Activated T-cell treated with anti-CD3 and anti-CD28 coated beads for 24 hours (primary cell): ENCODE measurements at places on chromosomes 16 and 17.

DNA sequence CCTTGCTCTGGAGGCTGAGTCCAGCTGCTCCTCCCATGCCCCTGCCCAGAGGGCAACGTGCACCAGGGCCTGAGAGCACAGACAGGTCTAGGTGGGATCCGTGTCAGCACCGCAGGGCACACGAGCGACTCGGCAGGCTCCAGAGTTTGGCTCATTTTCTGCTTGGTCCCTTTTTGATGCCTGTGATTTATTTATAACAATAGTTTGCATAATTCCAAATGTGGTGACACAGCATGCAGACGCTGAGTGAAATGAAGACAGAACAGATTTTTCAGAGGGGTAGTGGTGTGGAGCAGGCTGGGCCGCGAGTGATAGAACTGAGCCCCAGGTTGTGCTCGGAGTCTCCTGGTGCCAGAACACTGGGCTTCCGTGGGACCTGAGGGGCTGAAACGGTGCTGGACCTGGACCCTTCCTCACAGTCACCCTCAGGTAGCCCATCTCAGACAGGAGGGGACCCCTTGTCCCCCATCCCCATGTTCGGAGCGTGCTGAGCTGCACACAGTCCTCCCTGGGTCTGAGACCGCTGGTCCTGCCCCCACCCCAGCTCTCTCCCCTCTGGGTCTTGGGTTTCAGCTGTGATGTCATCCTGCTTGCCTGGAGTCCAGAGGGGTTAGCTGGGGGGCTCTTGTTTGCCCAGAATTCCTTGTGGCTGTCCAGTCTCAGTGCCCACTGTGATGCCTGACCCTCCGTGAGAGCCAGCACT is 95.9 kb downstream of the METRNL start:
- DNase-seq, result no peak

DNA sequence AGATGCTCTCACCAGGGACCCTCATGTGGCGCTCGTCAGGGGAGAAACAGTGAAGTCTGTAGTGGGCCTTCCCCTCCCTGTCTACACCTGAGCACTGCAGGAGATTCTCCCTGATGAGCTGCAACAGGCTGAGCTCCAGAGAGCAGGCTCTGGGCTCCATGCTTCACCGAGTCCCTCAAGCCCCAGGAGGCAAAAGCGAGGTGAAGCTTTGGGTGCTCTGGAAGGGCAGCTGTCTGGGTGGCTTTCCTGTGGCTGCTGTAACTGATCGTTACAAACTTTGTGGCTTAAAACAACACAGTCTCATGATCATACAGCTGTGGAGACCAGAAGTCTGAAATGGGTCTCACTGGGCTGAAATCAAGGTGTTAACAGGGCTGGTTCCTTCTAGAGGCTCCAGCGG is 12.1 kb upstream of the CD300LD start:
- DNase-seq, result no peak

DNA sequence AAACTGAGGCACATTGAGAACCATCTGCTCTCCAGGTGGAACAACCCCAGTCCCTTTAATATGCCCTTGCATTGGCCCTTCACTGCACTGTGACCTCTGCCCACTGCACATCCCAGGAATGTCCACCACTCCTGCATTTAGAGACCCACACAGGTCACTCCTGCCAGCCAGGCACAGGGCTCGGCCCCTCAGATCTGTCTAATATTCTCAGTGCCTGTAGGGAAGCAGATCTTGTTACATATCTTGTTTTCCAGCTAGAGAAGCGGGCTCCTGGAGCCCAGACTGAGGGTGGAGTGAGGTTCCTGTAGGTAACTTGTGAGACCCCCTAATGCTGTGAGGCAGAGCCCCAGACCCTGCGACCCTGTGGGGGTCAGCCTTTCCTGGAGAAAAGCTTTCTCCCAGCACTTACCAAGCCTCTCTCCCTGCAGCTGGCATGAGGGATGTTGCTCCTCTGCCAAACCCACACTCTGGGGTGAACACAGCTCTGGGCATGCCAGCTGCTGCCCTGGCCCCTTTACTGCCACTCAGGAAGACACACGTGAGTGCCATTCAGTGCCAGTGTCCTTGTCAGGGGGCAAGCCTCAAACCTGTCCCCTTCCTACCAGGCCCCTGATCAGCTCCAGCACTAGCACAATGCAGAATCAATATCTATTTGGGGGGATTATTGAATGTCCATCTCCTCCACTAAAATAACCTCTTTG is 40.3 kb upstream of the CRHR1 start:
- no peak for DNase-seq

GRCh38 chr17:40916366-40916765 is 21.1 kb downstream of the KRT23 start:
- DNase-seq, result no peak

GRCh38 chr17:73304971-73305812 is 6.6 kb downstream of the CDC42EP4 start:
- DNase-seq, result no peak

DNA sequence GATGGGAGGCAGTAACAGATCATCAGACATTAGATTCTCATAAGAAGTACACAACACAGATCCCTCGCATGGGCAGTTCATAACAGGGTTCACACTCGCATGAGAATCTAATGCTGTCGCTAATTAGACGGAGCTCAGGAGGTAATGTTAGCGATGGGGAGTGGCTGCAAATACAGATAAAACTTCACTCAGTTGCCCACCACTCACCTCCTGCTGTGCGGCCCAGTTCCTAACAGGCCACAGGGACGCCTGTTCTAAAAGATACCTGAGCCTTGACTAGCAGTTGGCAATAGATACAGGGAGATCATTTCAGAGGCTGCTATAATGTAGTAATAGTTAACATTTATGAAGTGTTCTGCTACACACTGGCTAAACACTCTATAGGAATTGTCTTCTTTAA is 4.9 kb downstream of the PTRH2 start:
- no peak for DNase-seq

DNA sequence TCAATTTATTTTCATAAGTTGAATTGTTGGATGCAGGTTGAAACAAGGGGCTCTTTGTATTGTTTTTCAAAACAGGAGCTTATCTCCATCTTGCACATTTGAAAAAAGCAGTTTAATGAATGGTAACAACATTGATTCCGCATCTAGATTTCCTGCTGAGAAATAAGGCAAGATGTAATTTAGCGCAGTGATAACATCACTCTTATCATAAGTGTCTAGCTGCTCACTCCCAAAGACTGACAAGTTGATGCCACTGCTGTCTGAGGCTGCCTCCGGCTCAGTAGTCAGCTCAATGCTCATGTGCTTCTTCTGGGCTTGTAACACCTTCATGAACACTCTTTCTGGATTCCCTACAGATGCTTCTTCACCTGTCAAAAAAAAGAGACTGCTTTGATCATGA is 92.4 kb downstream of the KPNA2 start:
- no peak for DNase-seq

GRCh38 chr16:49704586-49705155 is 151.2 kb downstream of the ZNF423 start:
- DNase-seq, result no peak

GRCh38 chr17:29096094-29096493 is 53.2 kb downstream of the PIPOX start:
- no peak for DNase-seq

GRCh38 chr17:77738751-77739531 is 219.6 kb upstream of the TNRC6C start:
- no peak for DNase-seq

GRCh38 chr17:12536021-12536420 is 129.7 kb upstream of the MYOCD start:
- no peak for DNase-seq

- DNase-seq, result no peak
Measured at GRCh38 chr16:23941963-23942564, 106.3 kb downstream of the PRKCB start.

GRCh38 chr16:84281074-84281473 is 13.6 kb upstream of the WFDC1 start:
- DNase-seq, result no peak

GRCh38 chr17:40617678-40618240 is 29.9 kb downstream of the SMARCE1 start:
- DNase-seq, result no peak

GRCh38 chr16:68367030-68367429 is 56.2 kb downstream of the PRMT7 start:
- peak; percentile 16 for DNase-seq

DNA sequence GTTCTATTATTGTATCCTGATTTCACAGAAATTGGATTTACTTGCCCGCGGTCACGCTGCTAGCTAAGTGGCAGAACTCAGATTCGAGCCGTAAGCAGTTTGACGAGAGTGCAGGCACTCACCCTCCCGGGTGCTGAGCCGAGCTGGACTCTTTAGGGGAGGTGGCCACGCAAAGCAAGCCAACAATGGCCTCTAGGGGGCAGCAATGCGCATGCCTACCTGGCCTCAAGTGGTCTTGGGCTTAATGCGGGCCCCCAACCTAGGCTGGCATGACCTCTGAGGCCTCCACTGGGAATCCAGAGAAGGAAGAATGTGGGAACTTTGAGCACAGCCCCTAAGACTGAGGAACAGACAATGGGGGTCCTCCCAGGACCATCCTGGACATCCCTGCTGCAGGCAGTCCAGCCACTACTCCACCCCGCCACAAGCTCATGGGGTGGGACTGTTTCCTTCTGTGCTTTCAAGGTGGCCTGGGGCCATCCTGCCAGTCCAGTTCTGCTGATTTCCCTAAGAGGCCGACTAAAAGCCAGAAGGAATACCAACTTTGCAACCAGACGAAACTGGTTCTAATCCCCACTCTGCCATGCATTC is 276.5 kb downstream of the XYLT1 start:
- peak; percentile 37 for DNase-seq

DNA sequence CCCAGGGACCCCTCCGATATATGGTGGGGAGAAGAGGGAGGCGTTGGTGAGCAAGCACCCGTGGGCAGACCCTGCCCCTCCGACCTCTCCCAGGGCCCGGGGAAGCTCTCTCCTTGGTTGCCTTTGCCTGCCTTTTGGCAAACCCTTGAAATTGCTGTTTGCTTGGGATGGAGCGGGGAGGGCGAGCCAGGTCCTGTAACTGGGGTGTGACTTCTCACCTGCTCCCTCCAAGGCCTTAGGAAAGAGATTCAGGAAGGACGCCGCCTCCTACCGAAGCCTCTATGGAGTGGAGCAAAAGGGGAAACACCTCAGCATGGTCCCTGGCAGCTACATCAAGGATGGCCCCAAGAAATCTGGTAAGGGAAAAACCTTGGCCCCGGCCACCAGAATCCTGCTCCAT is 4.6 kb downstream of the C16orf78 start:
- DNase-seq, result no peak

DNA sequence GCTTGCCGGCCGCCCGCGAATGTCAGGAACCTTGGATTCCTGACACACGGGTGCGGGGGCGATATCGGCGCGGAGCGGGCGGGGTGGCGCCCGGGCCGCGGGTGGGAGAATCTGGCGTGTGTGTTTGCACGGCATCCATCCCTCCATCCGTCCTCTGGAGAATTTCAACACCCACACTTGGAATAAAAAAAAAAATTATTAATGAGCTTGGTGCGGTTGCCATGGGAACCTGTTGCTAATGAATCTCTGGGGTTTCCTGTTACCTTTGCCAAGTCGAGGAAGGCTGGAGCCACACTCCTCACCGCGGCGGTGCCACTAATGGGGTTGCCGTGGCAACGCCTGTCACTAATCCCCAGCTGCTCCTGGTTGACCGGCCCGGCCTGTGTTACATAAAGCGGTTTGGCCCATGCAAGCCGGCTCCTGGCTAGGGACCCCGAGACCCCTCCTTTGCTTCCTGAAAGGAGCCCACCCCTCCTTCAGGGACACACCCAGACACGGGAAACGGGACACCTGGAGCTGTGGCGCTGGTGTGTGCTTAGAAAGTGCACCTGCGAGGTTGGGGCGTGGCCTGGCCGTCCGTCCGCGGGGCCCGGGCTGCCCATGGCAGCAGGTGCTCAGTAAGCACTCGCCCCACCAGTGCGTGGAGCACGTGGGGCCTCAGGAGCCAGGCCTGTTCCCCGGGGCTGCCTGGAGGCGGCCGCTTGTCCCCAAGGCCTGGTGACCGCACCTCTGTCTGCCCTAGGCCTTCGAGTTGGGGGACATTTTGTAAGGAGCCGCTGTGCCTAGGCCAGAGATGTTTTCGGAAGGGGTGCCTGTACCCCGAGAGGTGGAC is 14.6 kb downstream of the CACNA1H start:
- DNase-seq, result no peak

DNA sequence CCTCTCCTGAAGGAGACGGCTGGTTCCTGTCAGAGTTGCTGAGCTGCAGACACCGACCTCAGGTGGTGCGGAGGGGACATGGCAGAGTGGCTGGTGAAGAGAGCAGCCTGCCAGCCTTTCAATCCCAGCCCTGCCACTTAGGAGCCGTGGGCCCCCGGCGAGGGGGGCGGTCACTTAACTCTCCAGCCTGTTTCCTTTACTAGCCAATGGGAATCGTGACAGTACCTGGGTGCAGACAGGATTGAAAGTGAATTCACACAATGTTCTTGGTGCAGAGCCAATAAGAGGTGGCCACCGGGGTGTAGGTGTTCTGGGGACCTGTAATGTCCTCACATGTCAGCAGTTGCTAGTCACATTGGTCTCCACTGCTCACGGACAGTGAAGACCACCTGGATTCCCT is 13.5 kb downstream of the ACE start:
- DNase-seq, result no peak

DNA sequence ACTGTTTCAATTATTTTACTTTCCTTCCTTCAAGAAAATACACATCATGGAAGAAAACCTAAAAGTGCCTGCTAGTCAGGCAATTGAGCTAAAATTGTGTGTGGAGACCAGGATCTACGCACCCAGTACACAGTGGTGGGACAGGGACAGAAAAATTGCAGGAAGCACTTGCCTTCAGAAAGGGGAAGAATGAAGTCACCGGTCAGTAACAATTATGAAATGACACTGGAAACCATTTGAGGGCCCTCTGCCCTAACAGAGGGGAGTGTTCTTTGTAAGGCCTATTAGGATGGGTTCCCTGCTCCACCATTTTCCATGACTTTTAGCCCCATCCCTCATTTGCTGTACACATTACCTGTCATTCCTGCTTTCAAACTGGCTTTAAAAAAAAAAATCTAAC is 4.5 kb upstream of the PHAF1 start:
- no peak for DNase-seq

GRCh38 chr16:12433691-12434390 is 369.8 kb downstream of the CPPED1 start:
- no peak for DNase-seq

DNA sequence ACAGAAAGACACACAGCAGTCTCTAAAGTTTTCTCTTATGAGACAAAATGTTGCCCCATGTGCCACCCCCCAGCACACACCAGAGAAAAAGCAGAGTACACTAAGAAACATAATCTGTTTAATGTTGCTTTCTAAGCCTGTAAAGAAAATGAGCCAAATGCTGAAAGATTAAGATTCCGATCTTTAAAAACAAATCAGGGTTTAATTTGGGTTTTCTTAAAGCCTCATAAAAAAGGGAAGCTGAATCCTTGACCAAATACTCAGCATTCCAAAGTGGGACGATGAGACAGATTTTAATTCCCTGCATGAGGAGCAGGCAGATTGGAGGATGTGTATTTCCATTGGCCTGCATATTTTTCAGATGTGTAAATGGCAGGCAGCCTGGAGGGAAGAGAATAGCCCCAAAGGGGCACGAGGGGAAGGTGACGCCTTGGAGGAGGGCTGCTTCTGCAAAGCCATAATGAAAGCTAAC is 118.4 kb downstream of the COPRS start:
- no peak for DNase-seq

- DNase-seq, result peak; percentile 48
Measured at GRCh38 chr17:78865682-78866390, 25.2 kb upstream of the USP36 start.

- DNase-seq, result no peak
Measured at GRCh38 chr17:3848229-3848835, 2.3 kb upstream of the NCBP3 start.

- DNase-seq, result no peak
Measured at GRCh38 chr16:27085182-27085581, 18.5 kb downstream of the C16orf82 start.

- no peak for DNase-seq
Measured at GRCh38 chr16:1432388-1433262, 1.7 kb downstream of the PERCC1 start.
